ENCODE measurements at places on chromosomes 2 and 18.

- DNase-seq = no peak
Measured at GRCh38 chr2:141048951-141049350, 1081.9 kb downstream of the LRP1B start.

- DNase-seq = no peak
Measured at GRCh38 chr2:20419752-20420151, 27.1 kb upstream of the RHOB start.

DNA sequence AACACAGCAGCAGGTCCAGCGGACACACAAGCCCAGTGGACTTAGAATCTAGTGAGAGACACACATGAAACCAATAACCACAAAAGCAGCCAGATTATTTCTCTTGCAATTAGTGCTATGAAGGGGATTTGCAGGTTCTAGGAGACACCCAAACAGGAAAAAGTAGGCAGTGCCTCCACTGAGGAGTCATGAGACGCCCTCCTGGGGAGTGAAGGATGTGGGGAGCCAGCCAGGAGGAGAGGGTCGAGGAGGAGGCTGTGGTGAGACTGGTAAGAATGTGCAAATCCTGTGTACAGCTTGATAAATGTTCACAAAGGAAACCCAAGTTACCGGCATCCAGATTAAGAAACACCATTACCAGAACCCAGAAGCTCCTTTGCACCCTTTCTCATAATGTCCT is 2.7 kb upstream of the CAPN13 start:
- DNase-seq = no peak

DNA sequence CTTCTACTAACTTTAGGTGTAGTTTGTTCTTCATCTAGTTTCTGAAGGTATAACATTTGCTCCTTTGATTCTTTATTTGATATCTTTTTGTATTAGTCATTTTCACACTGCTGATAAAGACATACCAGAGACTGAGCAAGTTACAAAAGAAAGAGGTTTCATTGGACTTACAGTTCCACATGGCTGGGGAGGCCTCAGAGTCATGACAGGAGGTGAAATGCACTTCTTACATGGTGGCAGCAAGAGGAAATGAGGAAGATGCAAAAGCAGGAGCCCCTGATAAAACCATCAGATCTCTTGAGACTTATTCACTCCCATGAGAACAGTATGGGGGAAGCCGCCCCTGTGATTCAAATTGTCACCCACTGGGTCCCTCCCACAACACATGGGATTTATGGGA is 544.4 kb upstream of the DSEL start:
- DNase-seq = no peak

DNA sequence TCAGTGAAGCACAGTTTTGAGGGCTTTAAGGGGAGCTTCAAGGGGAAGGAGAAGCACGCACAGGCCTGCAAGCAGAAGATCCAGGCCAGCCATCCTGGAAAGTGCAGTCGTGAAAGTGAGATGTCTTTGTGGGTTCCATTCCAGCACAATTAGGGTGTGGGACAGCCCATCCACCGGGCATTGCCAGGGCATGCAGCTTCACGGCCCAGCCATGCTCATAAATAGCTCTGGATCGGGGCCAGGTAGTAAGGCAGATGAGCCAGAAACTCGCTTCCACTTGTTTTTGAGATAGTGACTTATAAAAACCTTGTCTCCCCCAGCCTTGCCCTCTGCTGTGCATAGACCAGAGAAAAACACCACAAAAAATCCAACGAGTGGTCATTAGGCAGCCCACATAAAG is 21.0 kb downstream of the KDSR start:
- DNase-seq = no peak

GRCh38 chr2:76295762-76296161 is 585.0 kb upstream of the GCFC2 start:
- DNase-seq = no peak

- no peak for DNase-seq
Measured at GRCh38 chr18:12585218-12585617, 72.7 kb downstream of the SPIRE1 start.

DNA sequence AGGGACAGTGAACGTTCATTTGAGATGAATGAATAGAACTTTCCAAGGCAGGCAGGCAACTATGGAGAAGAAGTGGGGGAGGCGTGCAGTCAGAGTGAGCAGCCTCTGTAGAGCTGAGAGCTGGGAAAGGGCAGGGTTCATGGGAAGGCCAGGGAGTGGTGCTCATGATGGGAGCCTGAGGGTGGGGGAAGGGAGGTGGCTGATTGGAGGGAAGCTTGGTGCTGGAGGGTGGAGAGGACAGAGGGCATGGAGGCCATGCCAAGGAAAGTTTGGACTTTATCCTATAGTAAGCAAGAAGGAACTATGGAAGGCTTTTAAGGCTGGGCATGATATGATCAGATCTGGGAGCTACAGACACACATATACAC is 47.6 kb upstream of the LGALSL start:
- no peak for DNase-seq

DNA sequence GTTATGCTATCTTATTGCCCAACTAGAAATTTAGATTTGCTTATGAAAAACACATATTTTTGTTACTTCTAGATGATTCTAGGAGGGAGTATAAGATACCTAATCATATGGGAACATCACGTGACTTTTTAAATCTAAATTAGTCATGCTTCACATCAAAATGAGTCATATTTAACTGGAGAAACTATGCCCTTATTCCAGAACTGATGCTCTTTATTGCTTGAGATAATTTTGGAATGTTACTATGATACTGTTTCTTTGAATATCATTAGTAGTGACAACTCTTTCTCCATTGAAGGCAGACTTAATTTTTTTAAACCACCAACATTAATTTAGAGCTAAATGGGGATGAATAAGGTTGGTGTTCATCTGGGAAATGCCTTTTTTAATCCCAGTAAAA is 19.9 kb upstream of the ELAC1 start:
- no peak for DNase-seq

- no peak for DNase-seq
Measured at GRCh38 chr2:167928434-167928833, 319.0 kb downstream of the STK39 start.

DNA sequence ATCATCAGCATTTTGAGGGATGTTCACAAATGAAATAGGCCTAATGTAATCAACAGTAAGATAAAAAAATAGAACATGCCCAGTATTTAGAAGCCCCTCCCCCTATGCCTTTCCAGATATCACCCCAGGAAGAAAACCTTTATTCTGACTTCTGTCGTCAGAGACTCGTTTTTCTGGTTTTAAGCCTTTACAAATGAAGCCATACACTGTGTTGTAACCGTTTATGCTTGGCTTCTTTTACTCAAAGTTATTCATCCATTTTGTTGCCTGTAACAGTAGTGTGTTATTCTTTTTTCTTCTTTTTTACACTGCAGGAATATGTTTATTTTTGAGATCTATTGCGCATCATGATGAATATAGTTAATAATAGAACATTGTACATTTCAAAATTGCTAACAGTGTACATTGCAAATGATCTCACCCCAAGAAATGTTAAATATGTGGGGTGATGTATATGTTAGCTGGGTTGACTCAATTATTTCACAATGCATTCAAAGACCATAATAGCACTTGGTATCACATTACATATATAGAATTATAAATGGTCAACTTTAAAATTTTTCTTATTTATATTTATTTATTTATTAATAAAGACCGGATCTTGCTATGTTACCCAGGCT is 28.1 kb upstream of the PNPT1 start:
- no peak for DNase-seq

DNA sequence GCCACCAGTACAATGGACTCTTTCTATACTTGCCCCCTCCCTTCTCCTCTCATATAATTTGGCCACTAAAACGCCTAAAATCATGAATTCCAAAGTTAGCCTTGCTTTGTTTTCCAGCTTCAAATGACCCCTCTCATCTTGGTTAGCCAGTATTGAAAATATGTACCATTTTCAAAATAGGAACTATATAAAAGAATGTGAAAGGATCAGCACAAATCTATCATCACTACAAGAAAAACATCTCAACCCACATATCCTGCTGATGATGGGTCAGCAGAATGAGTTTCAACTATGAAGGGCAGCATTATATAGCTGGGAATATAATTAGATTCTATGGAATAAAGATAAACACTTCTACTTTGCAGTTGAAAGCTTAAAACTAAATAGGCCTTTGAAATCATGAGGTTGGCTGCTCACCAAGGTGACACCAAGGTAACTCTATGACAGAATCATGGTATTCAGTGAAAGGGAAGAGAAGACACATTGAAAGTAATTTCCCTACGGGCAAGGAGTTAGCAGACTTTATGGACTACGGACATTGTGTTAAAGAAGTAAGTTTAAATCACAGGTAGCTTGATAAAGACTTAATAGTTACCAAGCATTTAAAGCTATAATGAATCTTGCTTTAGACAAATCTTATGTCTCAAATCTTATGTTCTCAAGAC is 873.0 kb downstream of the CPS1 start:
- DNase-seq = no peak

GRCh38 chr2:127080226-127080937 is 26.6 kb downstream of the BIN1 start:
- DNase-seq = no peak

GRCh38 chr2:63055226-63056106 is 4.8 kb downstream of the OTX1 start:
- no peak for DNase-seq

DNA sequence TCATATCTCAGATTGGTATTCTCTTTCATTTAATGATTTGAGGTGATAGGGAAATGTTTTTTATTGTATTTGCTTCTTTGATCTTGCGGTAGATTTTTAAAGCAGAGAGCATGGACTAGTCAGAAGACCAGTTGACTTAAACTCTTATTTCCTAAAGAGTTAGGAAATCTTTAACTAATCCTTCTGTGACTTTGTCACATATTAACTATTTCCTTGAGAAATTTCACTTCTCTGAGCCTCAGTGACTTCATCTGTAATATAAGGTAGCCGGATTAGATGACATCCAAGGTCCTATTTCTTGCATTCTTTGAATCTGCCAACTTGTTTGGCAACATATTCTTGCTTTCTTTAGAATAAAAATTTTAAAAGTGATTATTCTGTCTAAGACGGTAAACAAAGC is 55.6 kb downstream of the MTX2 start:
- no peak for DNase-seq

DNA sequence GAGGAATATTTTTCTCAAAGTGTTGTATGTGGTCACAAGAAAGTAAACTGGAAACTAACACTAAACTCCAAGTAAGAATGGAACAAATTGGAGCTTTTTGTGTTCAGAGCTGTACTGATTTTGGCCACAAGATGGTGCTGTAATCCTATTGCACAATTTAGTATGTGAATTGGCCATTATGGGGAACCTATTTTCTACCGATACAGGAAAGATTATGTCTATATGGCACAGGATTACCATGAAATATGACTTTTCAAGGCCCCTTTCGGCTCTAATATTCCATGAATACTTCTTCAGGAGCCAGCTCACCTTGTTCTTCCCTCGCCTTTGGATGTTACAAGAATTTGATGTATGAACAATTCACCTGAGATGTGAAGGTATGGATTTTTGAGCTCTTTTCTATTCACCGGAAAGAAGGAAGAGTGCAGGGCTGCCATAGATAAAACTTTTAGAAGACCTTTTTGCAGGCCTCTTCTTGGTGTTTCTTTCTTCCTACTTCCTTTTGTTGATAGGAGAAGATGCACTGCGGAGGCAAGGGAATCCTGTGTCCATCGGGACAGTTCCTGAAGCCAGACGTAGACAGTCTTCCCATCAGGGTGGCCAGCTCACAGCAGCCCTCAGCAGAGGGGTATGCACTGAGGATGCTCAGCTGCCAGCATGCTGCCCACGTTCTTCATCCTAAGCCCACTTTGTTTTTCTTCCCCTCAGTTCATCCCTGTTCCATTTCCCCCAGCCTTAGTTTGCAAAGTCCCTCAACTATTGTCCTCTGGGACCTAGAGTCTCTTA is 13.3 kb downstream of the MRPL44 start:
- DNase-seq = peak; percentile 76

DNA sequence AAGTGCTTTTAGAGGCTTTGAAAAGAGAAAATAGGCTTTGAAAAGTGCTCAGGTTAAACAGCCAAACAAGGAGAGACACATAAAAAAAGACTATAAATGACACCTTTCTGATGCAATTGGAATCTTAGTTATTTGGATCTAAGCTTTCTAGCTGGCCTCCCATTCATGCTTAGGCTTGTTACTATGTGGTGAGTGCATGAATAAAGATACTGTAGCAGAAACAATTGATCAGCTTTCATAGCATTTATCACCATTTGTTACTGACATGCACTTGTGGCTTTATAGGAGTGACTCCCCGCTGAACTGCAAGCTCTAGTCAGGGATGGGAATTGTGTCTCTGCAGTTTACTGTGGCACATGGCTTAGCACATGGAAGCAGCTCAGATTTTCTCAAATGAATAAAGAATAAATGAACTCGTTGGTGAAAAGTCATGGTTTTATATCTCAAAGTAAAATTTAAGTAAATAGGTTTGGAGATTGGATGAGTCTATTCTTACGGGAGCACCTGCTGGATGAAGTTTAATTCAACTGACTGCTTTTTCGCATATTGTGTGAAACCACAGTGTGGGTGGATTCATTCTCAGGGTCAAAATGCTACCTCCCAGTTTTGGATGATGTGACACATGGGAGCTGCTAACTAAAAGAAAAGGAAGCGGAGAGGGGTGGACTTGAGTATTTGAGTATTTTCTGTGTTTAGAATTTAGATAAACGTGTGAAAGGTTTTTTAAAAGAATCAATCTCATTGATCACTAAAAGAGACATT is 91.1 kb upstream of the NOL4 start:
- DNase-seq = no peak

DNA sequence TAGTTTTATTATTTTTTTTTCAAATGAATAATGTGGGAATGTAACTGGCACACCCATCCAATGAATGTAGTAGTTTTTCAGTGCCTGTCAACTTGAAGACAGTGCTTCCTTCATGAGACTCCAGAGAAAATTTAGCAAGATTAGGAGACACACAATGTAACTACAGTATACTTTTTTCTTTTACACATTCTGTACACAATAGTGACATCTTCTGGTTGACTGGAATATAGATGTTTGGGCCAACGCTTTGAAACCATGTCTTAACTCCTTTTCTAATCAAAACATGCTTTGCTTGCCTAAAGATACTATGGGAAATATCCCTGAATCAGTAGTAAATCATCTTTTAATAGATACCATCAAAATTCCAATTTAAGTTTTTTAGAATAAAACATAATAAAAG is 229.5 kb upstream of the ZC3H15 start:
- DNase-seq = peak; percentile 51

GRCh38 chr2:130823171-130823885 is 13.4 kb upstream of the ARHGEF4 start:
- no peak for DNase-seq

DNA sequence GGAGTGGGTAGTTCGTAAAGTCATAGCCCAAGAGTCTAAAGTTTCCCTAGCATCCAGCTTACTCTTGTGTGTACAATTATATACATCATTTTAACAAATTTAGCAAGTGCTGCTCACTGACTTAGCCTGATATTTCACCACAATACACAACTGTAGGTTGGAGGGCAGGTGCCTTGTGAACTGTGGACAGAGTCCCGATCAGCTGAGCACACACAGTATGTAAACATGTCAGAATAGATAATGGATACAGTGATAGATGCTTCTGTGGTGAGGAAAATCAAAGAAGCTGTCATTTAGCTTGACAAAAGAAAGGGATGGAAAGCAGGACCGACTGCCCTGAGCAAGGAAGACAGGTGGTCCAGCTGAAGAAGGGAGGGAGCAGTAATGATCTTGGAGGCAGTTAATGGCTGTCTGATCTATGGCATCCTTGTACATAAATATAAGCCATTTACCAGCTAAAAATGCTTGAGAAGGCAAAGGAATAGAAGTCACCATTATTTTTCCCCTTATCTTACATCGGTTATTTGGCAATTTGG is 372.8 kb upstream of the UBE2E3 start:
- no peak for DNase-seq
